Activated CD4-positive, alpha-beta T cell treated with anti-CD3 and anti-CD28 coated beads for 36 hours (primary cell): ENCODE measurements at places on chromosomes 6 and 20. TPM values are rescaled to one million over a fixed set of nuclear protein-coding genes. Genes with fewer than 3 reads are reported as not detected.

Gene AP5S1
- 9.1 TPM for total RNA-seq

Gene GTSF1L
- not detected for total RNA-seq

Gene C6orf52
- 1.2 TPM for total RNA-seq

Gene CLPSL1
- total RNA-seq = not detected

Gene ID4
- total RNA-seq = not detected

Gene PPIL1
- 46.0 TPM for total RNA-seq

Gene HUS1B
- total RNA-seq = 0.42 TPM

Gene ABHD16B
- 0.11 TPM for total RNA-seq

Gene NRSN1
- not detected for total RNA-seq

Gene DCDC2
- total RNA-seq = 0.23 TPM

Gene BHLHE23
- not detected for total RNA-seq

DNA sequence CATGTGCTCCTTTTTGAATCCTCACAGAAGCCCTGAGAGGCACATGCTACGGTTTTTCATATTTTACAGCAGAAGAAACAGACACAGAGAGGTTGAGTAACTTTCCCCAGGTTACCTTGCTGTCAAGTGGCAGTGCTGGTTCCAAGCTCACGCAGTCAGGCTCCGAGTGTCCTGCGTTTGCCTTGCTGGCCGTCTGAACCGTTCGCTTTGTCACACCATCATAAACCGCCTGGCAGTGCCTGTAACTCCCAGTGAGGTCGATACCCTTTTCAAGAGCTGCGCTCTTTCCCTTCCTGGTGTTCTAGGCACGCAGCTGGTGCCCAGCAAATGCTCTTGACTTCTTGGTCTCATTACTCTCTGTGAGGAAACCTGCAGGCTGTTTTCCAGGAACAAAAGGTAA is 31.3 kb upstream of the KCNG1 start:
- peaks cover 1% of the 10 kb centered on the region for H3K4me1 ChIP-seq
- peaks cover 62% of the 10 kb centered on the region for H3K27me3 ChIP-seq
- no peaks in the 10 kb centered on the region for H3K36me3 ChIP-seq
- no peak for DNase-seq
- no peak overlapping the region for H3K27ac ChIP-seq
- H3K4me3 ChIP-seq = no peak overlapping the region

DNA sequence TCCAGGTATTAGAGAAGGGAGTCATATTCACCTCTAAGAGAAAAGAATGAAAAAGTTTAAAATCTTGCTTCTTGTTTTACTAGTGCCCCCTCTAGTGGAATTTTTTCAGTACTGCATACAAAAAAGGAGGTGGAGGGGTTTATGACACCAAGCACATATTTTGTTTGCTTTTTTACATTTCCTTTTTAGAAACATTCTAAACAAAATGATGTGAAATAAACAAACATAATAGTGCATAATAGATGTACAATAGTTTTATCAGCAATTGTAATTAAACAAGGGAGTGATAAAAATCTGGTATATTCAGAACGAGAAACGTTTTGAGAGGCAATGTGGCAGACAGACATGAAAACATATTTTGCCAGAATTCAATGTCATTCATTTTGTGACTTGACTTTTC is 111.0 kb upstream of the TFAP2D start:
- no peak overlapping the region for H3K27ac ChIP-seq
- no peaks in the 10 kb centered on the region for H3K4me1 ChIP-seq
- DNase-seq = no peak
- H3K36me3 ChIP-seq = no peaks in the 10 kb centered on the region
- no peak overlapping the region for H3K4me3 ChIP-seq

DNA sequence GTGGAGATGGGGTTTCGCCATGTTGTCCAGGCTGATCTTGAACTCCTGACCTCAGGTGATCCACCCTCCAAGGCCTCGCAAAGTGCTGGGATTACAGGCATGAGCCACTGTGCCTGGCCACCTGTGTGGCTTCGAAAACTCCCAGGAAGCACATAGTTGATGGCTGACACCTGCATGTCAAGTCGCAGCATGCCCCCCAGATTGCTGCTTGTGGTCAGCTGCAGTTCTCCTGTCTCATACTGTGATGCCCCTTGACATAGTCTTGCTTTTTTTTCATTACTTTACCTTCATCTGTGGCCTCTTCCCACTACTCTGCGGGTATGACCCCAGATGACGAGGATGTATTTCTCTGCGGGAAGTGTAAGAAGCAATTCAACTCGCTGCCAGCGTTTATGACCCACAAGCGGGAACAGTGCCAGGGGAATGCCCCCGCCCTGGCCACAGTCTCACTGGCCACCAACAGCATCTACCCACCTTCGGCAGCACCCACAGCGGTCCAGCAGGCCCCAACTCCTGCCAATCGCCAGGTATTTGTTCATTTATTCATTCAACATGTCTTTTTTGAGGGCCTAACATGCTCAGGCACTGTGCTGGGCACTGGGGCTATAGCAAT is 13.1 kb downstream of the ZNF341 start:
- no peaks in the 10 kb centered on the region for H3K4me1 ChIP-seq
- H3K36me3 ChIP-seq = peaks cover 16% of the 10 kb centered on the region
- no peak overlapping the region for H3K27ac ChIP-seq
- H3K4me3 ChIP-seq = no peak overlapping the region

DNA sequence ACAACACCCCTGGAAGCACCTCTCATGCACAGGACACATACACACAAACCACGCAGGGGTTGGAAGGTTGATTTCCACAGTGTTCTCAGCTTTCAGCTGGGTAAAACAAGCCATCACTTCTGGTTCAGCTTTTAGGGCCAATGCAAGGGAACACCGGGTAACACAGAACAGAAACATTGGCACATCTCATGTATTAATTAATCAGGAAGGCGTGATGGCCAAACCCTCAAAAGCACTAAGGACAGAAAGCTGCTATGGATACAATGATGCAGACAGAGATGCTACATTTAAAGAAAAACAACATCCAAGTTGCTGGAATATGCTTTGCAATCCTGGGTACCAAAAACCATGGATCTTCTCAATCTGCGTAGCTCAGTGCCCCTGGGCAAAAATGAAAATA is 104.3 kb upstream of the BEND6 start:
- peaks cover 19% of the 10 kb centered on the region for H3K4me1 ChIP-seq
- peaks cover 46% of the 10 kb centered on the region for H3K27me3 ChIP-seq
- no peak overlapping the region for H3K27ac ChIP-seq
- H3K36me3 ChIP-seq = no peaks in the 10 kb centered on the region
- no peak for DNase-seq

DNA sequence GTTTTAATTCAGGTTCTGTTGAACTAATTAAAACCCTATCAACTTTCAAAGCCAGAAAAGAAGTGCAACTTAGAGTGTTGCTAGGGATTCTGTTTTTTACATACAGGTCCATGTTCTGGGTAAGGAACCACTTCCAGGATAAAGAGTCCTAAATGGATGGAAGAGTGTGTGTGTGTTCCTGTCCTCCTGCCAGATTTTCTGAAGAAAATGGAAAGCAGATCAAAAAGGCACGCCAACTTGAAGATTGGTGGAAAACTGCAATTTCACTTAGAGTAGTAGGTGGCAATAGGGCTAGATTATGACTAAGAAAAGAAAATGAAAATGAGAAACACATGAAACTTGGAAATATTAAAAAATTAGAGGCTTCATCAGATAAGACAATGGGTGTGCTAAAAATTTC is 85.3 kb downstream of the COL21A1 start:
- DNase-seq = no peak
- no peak overlapping the region for H3K27ac ChIP-seq
- no peaks in the 10 kb centered on the region for H3K4me1 ChIP-seq
- no peaks in the 10 kb centered on the region for H3K27me3 ChIP-seq
- H3K4me3 ChIP-seq = no peak overlapping the region

- no peak for DNase-seq
- no peak overlapping the region for H3K4me3 ChIP-seq
- H3K4me1 ChIP-seq = peaks cover 5% of the 10 kb centered on the region
These were observed 61.9 kb downstream of the KCNQ5 start for GRCh38 chr6:72683797-72684196.

DNA sequence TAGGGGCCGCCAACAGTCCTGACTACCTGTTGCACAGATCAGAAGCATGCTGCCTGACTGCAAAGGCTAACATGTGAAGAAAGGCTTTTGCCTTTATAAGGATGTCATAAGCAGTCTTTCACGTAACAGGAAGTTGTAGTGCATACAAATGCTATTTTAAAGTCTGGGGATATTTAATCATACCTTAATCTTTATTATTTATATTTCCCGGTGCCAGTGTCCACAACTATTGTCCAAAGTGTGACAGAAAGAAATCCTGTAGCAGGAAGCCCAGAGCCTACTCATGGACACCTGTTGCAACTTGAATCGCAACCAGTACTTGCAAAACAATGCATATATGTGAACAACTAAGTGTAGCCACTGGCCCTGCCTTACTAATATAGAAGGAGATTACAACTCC is 235.8 kb downstream of the ALDH8A1 start:
- H3K27me3 ChIP-seq = peaks cover 6% of the 10 kb centered on the region
- no peak for DNase-seq
- peaks cover 2% of the 10 kb centered on the region for H3K4me1 ChIP-seq
- H3K36me3 ChIP-seq = no peaks in the 10 kb centered on the region

GRCh38 chr20:58086763-58087561 is 141.5 kb downstream of the ANKRD60 start:
- peak; percentile 47 for DNase-seq
- H3K36me3 ChIP-seq = no peaks in the 10 kb centered on the region
- peaks cover 13% of the 10 kb centered on the region for H3K27me3 ChIP-seq
- H3K4me1 ChIP-seq = no peaks in the 10 kb centered on the region

DNA sequence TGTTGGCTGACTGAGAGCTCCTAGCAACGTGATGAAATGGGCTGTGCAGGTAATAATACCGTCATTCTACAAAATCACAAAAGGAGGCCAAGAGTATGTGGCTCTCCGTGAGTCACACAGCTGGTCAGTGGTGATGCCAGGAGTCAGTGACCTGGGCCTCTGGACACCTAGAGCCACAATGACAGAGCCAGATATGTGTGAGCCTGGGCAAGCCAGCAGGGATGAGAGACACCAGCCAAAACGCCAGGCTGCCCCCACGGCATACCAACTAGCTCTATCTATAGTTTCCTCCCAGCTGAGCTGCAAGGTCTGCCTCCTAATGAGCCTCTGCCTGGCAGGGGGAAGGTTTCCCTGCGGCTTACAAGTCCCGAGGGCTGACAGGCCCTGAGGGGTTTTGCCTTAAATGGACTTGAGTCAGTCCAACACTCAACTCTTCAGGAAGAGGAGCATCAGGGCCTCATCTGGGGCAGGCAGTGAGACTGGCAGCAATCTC is 70.0 kb downstream of the CPNE5 start:
- no peak for DNase-seq
- H3K36me3 ChIP-seq = no peaks in the 10 kb centered on the region
- H3K27ac ChIP-seq = peak overlapping the region; percentile 82
- no peaks in the 10 kb centered on the region for H3K27me3 ChIP-seq
- peak overlapping the region; percentile 50 for H3K4me3 ChIP-seq

DNA sequence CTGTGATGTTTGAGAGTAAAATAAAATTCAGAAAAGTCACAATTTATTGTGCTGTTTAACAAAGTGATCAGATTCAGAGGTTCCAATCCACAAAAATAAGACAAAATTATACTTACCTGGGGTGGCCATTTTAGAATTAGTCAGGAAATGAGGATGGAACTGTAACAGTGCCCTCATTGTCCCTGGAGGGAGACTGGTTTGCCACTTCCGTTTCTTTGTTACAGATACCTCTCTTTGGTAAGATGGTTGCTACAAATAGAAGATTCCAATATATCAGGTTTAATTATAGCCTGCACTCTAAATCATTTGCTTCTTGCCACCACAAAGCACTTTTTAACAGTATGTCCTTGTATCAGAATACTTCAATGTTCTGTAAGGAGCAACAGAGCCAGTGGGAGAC is 95.6 kb downstream of the CTNNBL1 start:
- H3K4me1 ChIP-seq = no peaks in the 10 kb centered on the region
- peaks cover 69% of the 10 kb centered on the region for H3K36me3 ChIP-seq
- H3K27me3 ChIP-seq = no peaks in the 10 kb centered on the region
- no peak for DNase-seq
- no peak overlapping the region for H3K27ac ChIP-seq

DNA sequence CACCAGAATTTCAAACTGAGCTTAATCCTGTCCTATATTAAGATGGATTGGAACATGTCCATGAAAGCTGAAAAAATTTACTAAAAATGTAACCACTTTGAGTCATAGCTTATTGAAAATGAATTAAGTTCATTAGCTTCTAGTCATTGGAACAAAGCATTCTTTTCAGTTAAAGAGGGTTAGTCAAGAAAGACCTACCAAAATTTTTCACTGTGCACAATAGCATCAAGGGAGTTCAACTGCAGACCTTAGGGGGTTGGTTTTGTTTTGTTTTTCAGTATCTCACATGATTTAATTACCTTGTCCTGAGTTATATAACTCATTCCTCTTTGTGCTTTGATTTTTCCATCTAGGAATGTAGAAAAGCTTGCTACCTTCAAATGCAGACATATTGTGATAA is 2.8 kb downstream of the SLC2A12 start:
- peaks cover 10% of the 10 kb centered on the region for H3K4me1 ChIP-seq

DNA sequence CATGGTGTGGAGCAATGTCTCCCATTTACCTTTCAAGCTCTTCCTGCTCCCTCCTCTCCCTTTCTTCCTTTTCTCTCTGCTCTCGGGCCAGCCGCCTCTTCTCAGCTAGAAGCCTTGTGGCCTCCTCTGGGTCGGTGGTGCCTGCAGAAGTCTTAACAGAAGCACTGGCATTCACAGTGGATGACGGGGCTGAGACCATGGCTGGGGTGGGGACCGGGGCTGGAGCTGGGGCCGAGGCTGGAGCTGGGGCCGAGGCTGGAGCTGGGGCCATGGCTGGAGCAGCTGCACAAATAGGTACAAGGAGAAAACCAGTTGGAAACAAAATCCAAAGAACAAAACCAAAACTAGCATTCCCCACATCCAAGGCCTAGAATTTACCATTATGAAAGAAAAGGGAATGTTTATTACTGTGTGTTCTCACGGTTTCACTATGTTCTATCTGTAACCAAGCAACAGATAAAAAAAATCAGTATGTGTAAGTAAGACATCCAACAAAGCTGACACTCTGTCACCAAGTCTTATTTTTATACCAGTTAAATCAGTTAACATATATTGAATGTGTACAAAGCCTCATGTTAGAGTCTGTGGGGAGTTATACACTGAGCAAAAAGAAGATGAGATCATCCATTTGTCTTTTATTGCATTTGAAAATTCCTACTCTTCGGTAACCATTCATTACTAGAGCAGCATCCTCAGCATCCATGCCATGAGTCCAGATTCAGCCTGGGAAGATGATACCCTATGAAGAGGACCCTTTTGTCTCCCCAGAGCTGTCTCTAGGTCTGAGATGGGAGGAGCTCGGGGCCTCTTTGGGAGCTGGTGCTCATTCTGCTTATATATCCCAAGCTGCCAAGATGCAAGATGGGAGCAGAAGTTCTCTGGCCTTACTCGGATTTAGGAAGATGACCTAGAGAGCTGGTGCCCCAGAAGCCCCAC is 73.0 kb upstream of the BCLAF1 start:
- no peak overlapping the region for H3K27ac ChIP-seq
- H3K36me3 ChIP-seq = no peaks in the 10 kb centered on the region
- DNase-seq = no peak
- H3K27me3 ChIP-seq = no peaks in the 10 kb centered on the region
- no peak overlapping the region for H3K4me3 ChIP-seq

DNA sequence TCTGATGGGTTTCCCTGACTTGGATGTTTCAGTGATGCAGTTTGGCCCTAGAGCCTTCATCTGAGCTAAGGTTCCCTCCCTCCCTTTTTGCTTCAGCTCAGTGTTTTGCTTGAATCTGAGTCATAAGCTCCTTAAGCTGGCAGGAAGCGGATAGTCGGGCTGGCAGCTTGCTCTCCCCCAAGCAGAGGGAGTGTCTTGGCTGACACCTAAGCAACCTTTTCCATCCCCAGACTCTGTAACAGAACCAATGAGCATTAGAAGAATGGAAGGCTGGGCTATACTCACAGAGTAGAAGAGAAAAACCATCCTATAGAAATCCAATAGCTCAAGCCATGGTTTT is 98.3 kb downstream of the HAO1 start:
- H3K4me1 ChIP-seq = no peaks in the 10 kb centered on the region
- no peak overlapping the region for H3K27ac ChIP-seq
- peaks cover 4% of the 10 kb centered on the region for H3K27me3 ChIP-seq
- H3K4me3 ChIP-seq = no peak overlapping the region
- no peaks in the 10 kb centered on the region for H3K36me3 ChIP-seq
- DNase-seq = no peak
